ENCODE measurements at places on chromosomes 11 and 22. TPM values are rescaled to one million over a fixed set of nuclear protein-coding genes. Genes with fewer than 3 reads are reported as not detected.

Gene PCNX3
- 34.8 TPM for total RNA-seq

DNA sequence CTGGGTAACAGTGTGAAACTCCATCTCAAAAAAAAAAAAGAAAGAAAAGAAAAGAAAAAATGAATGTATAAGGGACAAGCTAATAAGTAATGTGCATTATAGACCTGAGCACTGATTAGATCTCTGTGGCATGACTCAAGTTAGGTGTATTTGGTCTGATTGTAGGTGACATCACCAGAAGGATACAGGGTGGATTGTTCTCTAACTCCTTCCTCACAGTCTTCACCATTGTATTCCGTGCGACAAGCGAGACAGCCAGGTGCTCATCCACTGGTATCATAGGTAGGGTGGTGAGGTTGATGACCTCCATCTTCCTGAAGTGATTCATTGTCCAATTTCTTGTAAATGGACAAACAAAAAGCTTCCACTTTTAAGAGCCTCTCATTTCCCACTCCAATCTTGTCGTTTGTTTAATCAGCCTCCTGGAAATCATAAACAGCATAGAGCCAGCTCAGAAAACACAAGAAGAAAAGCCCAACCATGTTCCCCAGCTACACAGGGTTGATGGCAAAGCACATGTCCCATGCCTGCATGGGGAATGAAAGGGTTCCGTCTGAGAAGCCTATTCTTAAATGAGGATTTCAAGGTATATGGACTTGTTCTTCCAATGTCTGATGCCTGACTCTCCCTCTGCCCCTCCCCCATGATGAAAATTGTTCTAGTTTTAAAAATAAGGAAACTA is 6.2 kb downstream of the FAM227A start:
- DNase-seq = no peak

DNA sequence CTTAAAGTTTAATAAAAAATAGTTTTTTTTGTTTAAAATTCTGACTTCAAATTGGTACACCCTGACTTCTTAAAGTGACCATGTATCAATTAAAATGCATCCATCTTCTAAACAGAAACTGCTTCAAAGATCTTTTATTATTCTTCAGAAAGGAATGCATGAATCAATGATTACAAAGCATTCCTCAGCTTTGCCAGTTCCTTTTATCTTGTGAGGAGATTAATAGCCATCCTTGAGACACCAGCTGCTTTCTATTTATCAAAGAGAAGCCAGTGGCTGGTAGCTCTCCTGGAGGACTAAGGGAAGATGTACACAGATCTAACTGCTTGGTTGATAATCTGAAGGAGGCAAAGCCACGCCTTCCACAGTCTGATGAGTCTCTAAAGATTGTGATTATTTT is 2222.5 kb downstream of the LRRC4C start:
- no peak for DNase-seq

Gene ACR
- total RNA-seq = 0.34 TPM

Gene HMOX1
- total RNA-seq = 114 TPM

GRCh38 chr11:64659417-64660144 is 63.4 kb downstream of the NRXN2 start:
- no peak for DNase-seq

DNA sequence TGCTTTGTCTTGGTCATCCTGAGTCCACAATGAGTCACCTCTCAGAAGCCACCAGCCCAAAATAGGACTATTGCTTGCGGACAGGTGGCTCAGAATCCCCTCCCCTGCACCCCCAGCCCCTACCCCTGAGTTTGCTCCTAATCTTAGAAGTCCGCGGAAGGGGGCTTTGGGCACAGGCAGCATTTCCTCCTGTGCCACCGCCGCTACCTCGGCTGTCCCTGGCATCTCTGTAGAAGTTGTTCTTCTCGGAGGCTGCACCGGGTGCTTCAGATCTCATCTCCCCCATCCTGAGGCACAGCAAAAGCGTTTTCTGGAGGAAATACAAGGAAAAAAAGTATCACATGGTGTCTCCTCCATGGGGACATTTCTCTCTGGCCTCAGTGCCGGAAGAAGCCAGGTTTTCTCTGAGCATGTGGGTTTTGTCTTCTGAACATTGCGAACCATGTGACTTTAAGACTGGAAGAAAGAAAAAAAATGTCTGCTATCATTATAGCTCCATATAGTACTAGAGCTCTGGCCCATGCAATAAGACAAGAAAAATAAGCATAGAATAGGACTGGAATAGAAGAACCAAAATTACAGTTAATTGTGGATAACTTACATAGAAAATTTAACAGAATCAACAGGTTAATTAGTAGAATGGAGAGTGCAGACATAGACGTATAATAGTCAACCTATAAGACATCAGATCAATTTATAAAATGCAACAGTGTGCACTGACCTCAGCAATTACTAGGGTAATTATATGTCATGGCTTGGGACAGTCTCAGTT is 63.2 kb downstream of the SHISAL1 start:
- DNase-seq = no peak

DNA sequence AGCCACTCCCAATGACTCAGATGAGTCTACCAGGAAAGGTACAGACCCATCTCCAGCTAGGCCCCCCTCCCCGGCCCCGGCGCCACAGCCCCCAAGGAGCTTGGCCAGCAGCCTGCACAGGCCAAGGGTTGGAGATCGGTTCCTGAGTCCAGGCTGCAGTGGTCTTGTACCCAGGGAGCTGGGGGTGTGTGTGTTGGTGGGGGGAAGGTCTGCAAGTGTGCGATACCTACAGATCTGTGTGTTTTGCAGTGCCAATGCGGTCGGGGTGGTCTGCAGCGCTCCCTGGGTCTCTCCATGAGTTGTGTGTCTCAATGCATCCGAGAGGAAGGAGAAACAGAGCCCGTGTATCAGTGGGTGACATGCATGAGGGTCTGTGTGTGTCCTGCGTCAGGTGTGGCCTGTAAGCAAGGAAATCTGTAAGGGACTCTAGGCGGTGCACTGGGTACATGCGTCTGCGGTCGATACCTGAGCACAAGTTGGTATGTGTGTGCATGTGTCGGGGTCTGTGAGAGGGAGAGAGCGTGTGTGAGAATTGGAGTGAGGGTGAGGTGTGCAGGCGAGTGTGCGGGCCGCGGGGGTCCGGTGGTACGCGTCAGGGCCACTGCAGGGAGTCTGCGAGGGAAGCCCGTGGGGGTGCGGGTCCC is 645 bp downstream of the CDC42BPG start:
- DNase-seq = no peak

- DNase-seq = no peak
These were observed 3.6 kb upstream of the ARAP1 start for GRCh38 chr11:72755713-72756285.

GRCh38 chr11:29527391-29527936 is 489.4 kb downstream of the KCNA4 start:
- DNase-seq = peak; percentile 81

DNA sequence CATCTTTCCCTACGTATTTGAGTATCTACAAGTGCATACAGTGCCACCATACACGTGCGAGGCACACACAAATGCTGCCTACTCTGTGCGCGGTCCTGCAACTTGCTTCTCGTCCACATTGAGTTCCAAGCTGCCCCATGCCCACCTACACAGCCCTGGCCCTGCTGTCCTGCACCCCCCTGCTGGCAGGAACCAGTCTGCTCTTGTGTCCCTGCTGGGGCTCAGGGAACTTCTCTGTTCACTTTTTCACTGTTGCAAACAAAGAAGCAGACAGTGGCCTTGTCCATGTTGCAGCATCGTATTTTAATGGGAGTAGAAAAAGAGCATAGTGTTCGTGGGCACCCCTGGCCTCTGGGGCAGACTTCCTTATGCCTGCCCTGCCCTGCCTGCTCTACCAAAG is 14.0 kb downstream of the CPT1A start:
- DNase-seq = peak; percentile 22

All from dermis blood vessel endothelial cell (primary cell).